ENCODE measurements at places on chromosomes 2 and 18. TPM values are rescaled to one million over a fixed set of nuclear protein-coding genes. Genes with fewer than 3 reads are reported as not detected.

The SULT1C4 gene
- 65.9 TPM for polyA plus RNA-seq

The IL37 gene
- 0.24 TPM for polyA plus RNA-seq

The FAP gene
- polyA plus RNA-seq, result 11.6 TPM

The TRIM54 gene
- 7.7 TPM for polyA plus RNA-seq

The XDH gene
- 0.12 TPM for polyA plus RNA-seq

The FSHR gene
- polyA plus RNA-seq, result not detected

- no peak for DNase-seq
Measured at GRCh38 chr2:25756536-25756935, 83.2 kb upstream of the DTNB start.

DNA sequence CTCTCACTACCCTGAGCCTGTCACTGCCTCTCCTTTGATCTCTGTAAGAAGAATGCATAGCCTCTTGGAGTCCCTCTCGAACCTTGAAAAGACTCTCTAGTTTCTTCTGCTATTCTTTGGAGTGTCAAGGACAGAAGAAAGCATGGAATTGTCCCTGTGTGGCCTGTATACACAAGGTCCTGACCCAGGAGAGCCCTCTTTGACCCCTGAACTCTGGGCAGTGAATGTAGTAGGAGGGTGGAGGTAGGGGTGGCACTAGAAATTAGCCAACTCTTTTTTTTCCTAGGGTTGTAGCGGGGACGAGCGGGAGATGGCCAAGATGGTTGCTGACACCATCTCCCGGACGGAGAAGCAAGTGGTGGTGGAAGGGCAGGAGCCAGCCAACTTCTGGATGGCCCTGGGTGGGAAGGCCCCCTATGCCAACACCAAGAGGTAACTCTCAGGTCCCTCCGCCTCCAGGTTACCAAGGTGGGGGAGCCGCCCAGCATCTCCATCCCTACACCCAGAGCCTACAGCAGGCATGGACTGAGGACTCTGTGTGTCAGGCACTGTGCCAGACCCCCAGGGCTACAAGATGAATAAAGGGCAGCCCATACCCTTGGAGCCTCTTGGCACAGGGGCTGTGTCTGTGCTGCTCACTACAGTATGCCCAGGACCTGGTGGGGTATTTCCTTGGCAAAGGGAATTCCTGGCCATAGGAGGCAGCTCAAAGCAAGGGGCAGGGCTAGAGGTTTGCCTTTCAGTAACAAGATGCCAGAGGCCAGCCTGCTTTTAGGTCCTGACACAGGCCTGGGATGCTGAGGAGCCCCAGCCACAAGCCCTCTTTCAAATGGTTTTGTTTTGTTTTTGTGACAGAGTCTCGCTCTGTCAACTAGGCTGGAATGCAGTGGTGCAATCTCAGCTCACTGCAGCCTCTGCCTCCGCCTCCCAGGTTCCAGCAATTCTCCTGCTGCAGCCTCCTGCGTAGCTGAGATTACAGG lies 16.4 kb downstream of the VIL1 start:
- no peak for DNase-seq

- no peak for DNase-seq
Measured at GRCh38 chr2:105329197-105329554, 359 bp downstream of the TGFBRAP1 start.

DNA sequence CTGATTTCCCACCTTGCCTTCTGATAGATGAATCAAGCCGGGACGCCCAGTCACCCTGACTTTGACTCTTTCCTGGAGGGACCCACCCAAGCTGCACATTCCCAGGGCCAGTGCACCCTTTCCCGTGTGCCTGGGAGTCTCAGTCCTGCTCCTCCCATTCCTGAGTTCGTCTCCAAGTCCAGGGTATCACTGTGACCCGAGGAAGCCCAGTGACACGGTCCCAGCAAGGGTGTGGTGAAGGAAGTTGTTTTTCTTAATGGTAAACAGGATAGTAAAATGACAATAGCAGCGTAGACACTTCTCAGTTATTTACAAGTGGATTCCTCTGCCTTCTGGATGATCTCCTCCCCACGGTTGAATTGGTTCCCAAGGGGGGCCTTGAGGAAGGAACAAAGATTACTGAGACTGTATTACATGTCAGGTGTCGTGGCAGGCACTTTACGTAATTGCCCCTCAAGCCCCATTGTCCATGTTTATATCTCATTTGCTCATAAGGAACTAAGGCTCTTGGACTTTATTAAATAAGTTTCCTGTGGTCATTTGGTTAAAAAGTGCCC lies 123.3 kb downstream of the PRKCE start:
- DNase-seq, result no peak

DNA sequence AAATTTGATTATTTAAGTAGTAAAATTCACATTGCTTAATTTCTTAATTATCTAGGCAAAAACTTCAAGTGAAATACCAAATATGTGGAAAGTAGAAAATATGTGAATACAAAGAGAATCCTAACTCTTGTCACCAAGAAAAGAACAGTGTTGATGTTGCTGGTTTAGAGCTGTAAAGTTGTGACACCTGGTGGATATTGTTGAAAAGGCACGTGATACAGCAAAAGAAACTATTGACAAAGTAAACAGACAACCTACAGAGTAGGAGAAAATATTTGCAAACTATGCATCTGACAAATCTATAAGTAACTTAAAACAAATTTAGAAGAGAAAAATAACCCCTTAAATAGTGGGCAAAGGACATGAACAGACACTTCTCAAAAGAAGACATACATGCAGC lies 25.6 kb upstream of the ZC3H15 start:
- DNase-seq, result no peak

GRCh38 chr2:173979751-173980351 lies 14.7 kb upstream of the SP3 start:
- DNase-seq, result no peak

- DNase-seq, result no peak
Measured at GRCh38 chr2:72112401-72112800, 35.3 kb downstream of the CYP26B1 start.

- DNase-seq, result no peak
Measured at GRCh38 chr18:25283781-25284180, 68.2 kb downstream of the ZNF521 start.

- DNase-seq, result no peak
Measured at GRCh38 chr18:51251625-51252024, 54.1 kb upstream of the MEX3C start.

GRCh38 chr2:31239593-31240177 lies 5.7 kb downstream of the EHD3 start:
- DNase-seq, result no peak

- no peak for DNase-seq
Measured at GRCh38 chr2:74511104-74511989, 2.9 kb upstream of the TLX2 start.
